ENCODE measurements at places on chromosomes 12 and 14.

DNA sequence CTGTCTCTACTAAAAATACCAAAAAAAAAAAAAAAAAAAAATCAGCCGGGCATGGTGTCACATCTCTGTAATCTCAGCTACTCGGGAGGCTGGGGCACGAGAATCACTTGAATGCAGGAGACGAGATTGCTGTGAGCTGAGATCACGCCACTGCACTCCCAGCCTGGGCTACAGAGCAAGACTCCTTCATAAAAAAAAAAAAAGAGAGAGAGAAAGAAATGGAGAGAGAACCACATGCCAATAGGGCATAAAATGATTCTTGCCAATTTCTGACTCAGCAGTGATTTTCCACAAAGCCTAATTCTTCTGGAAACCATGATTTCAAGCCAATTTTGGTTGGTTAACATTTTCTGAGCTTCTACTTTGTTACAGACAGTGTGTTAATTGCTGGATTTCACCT lies 250.4 kb upstream of the SEL1L start:
- no peak for DNase-seq

DNA sequence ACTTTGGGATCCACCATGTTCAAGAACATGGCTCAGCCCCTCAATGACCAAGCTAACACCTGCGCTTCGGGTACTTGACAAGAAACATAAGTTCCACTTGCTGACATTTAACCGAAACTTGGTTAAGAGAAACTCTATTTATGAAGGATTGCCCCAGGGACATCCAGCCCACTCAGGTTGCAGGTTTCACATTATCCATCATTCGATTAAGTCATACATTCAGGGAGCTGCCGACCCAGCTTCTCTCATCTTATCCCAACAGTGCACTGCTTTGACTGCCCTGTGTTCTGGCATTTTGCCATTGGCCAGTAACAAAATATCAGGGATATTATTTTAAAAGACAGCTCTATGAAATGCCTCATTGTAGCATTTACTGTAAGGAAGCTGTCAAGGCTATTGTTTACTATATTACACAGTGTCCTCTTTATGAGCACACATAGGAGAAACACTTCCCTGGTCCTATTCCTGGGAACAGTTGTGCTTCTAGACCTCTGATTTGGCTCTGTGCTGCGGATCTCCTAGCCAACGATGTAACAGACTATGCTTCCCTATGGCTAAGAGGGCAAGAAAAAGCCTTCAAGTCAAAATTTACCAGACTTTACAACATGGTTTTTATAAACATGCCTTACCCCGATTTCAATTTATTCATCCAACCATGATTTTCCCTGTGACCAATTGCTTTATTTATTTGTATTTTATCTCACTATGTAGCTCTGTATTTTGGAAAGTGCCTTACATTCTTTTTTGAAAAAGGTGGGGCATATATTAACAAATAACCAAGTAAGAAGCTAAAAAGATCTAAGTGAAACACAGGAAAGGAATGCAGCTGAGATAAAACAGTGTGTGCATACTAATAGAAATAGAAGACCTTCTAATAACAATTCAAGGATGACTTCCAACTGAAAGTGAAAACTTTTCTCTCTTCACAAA lies 109.3 kb downstream of the ITPR2 start:
- DNase-seq: no peak

GRCh38 chr14:36070720-36071043 lies 105.8 kb downstream of the PTCSC3 start:
- no peak for DNase-seq

DNA sequence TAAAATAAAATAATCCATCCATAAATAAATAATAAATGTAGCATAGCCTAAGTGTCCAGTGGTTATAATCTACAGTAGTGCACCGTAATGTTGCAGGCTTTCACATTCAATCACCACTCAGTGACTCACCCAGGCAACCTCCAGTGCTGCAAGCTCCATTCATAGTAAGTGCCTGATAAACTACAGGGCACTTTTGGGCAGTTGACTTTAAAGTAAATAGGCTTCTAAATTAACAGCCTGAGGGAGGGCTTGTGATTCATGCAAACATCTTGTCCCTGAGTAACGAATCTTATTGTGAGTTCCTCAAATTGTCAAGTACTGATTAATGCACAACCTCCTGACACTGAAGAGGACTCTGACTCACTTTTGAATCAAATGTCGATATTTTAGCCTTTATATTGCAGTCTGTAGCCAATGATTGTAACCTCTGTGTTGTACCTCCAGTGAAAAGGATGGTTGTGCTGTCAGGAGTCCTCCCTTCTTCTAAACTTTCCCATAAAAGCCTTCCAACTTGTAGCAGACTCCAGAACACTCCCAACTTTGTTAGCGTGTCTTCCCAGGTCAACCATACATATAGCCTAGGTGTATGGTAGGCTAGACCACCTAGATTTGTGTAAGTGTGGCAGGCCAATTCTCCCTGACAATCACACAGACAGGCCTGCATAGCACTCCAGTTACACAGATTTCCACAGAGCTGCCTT lies 55.0 kb upstream of the BICD1 start:
- no peak for DNase-seq

- DNase-seq: no peak
Observed at GRCh38 chr14:81534510-81535074, 939 bp upstream of the SEL1L start.

- DNase-seq: no peak
Observed at GRCh38 chr14:75459099-75459741, 31.4 kb downstream of the JDP2 start.

- DNase-seq: no peak
Observed at GRCh38 chr14:94893411-94894160, 123.7 kb upstream of the GSC start.

DNA sequence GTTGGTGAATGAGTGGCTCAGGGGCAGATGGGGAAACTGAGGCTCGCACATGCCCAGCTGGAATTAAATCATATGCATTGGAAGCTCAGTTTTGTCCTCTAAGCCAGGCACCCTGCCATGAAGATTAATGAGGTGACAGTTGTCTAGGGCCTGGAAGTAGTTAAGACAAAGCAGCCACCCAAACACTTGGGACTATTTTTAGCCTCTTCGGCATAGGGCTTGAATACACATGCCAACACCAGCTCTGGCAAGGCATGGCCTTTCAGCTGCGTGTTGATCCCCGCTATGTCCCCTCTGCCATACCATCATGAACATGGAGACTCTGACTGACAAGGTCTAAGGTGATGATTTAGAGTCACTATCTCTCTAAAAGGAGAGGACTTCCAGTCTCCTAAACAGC lies 250.2 kb downstream of the KSR2 start:
- DNase-seq: no peak

- no peak for DNase-seq
Observed at GRCh38 chr14:36027354-36027753, 149.2 kb downstream of the PTCSC3 start.

GRCh38 chr14:68782091-68782981 lies 10.5 kb downstream of the ZFP36L1 start:
- DNase-seq: no peak

GRCh38 chr12:11882301-11883019 lies 188.3 kb upstream of the BCL2L14 start:
- DNase-seq: no peak

DNA sequence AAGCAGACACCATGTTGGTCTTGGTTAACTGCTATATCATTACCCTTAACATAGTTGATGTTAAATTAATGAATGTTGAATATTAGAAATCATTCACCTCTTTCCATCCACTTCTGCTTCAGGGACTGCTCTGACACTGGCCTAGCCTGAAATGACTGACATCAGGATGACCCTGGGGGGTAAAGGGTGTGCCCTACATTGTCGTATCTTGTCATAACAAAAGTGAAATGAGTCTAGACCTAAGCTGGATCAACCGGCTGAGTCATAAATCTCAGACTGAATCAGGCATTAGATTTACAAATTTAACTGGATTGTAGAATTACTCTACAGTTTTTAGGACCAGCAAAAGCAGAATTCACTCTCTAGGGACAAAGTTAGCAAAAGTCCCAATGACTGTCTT lies 35.3 kb downstream of the KICS2 start:
- DNase-seq: no peak

GRCh38 chr14:49203676-49204075 lies 382.5 kb downstream of the RPS29 start:
- no peak for DNase-seq

DNA sequence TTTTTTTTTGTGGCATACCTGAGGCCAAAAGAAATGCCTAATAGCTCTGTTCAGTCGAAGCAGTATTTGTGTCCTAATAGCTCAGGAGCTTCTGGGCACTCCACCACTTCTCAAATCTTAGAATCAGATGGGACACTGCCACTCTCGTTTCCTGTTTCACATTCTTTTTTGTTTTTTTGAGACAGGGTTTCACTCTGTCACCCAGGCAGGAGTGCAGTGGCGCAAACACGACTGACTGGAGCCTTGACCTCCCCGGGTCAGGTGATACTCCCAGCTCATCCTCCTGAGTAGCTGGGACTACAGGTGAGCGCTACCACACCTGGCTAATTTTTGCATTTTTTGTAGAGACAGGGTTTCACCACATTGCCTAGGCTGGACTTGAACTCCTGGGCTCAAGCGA lies 52.7 kb downstream of the SPPL3 start:
- no peak for DNase-seq

GRCh38 chr12:111766608-111767361 lies at the start of gene ALDH2:
ALDH2 (plus strand) TSS chr12:111766933; CDS start chr12:111766983, 50 bp downstream.
- no peak for DNase-seq

DNA sequence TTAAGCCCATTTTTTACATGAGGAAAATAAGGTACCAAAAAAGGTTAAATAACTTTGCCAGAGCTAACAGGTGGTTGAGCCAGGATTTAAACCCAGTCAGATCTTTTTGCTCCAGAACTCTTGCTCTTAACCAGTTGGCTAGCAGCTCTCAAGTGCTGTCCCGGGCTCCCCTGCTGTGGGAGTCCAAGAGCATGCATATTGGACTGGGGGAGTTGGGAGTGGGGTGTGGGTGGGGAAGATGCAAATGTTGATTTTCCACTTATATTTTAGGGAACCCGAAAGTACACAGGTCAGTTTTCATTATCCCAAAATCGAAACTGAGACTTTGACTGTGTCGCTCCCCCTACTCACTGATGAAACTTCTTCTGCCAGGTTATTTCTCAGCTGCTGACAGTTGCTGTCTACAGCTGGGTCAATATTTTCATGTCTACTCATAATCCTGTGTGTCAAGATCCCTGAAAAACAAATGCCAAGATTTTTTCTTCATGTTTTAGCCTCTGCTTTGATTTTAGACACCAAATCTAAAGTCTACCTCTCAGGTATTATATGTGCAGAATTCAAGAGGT lies 172.3 kb upstream of the TMPO start:
- no peak for DNase-seq

DNA sequence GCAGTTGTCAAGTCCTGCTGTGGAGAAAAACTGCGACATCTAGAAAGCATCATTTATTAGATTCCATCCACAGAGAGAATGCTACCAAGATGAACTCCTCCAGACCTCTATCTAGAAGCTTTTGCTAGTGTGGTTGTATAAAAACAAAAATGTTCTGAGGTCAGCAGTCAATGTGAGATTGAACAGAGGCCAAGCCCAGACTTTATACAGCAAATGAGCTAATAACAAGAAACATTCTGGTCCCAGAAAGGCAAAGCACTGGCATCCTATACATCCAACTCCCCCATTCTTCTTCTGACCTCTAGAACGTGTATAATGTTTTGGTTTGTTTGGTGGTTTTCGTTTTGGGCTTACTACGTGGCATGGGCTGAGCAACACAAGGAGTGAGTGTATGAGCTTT lies 26.7 kb upstream of the RIN3 start:
- DNase-seq: no peak

GRCh38 chr12:71174146-71174545 lies 16.3 kb upstream of the TSPAN8 start:
- no peak for DNase-seq

GRCh38 chr14:71187633-71188356 lies 280.5 kb downstream of the PCNX1 start:
- no peak for DNase-seq

DNA sequence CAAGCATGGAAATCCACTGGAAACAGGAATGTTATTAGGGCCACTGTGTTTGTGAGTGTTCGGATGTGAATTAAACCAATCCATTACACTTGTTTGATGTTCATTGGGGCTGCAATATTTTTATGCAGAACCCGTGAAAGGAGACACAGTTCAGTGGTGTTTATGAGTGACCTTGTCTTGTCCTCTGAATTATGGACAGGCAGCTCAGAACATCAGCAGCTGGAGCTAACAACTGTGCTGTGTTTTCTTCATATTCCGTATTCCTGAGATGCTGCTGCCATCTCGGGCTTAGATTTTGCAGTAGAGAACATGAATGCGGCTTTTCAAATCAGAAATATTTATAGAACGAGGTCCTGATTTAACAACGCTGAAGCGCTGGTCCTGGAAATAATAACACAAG lies 20.3 kb upstream of the CACNA1C start:
- DNase-seq: no peak

- DNase-seq: no peak
Observed at GRCh38 chr14:34640826-34641225, 10.9 kb upstream of the SNX6 start.

DNA sequence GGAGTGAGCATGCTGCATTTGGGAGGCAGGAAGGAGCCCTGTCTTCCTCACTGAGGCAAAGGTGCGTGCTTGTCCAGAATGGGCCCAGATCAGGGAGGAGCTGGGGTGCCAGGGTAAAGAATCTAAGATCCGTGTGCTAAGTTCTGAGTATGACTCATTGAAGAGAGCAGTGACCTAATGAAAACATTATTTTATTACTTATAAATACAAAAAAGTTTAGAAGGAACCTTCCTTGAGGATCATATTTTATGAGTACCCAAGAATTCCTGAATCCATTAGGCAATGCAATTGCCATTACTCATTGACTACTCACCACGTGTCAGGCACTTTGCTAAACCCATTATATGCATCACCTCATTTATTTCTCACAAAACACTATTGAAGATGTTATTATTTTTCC lies 264.7 kb downstream of the EGLN3 start:
- DNase-seq: no peak

DNA sequence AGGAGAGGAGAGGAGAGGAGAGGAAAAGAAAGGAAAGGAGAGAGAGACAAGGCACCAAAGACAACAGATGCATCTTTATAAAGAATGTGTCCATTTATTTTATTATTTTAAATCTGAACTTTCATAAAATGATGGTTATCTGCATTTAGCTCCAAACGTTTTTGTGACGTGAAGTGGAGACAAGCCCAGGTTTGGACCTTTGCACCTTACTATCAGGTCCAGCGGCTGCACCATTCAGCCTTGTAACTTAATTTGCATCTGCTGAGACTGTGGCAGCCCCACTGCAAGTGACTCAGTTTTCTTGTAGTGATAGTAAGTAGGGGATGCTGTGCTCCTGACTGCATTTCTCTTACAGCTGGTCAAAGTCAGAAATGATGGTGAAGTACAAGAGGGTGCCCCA lies 130.7 kb downstream of the NTF3 start:
- no peak for DNase-seq

DNA sequence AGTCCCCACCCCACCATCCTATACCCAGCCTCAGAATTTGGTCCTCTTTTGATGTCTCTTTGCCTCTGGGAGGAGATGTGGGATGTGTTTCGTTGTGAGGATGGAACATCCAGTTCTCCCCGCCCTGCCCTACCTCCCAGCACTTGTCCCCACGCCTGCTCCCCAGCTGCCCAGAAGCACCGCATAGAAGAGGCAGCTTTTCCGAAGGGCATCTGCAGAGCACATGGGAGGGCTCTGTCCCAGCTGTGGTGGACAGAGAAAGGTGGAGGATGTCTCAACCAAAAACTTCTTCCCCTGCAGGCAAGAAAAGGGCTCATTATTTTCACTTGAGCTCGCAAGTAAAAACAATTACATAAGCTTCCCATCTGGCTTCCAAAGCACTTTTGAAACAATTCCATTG lies 302.6 kb downstream of the PCNX1 start:
- no peak for DNase-seq

- no peak for DNase-seq
Observed at GRCh38 chr12:111864913-111865312, 22.9 kb downstream of the MAPKAPK5 start.

- no peak for DNase-seq
Observed at GRCh38 chr14:90091393-90091792, 29.6 kb downstream of the KCNK13 start.
